ENCODE measurements at places on chromosomes 12 and 14.

GRCh38 chr12:3712209-3712992, 40.5 kb downstream of the CRACR2A start:
- no peak for DNase-seq

- no peak for DNase-seq
Observed at GRCh38 chr12:30836656-30837445, 82.1 kb upstream of the CAPRIN2 start.

DNA sequence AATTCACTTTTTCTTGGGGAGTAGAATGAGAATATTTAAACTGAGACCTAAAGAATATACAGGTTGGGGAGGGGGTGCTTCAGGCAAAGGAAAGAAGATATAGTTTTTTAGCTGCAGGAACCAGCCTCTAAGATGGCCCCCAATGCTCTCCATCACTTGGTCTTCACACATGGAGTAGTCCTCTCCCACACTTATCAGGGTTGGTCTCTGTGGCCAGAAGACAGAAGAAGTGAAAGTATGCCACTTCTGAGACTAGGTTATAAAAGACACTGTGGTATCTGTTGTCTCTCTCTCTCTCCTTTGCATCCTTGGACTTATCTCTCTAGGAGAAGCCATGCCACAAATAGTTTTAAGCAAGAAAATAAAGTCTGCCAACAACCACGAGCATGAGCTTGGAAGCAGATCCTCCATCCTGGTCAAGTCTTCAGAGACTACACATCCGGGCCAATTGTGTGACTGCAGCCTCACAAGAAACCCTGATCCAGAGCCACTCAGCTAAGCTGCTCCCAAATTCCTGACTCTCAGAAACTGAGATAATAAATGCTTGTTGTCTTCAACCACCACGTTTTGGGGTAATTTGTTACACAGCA, 18.0 kb downstream of the PUS7L start:
- no peak for DNase-seq

- peak; percentile 69 for DNase-seq
Observed at GRCh38 chr14:21525571-21525961, 580 bp downstream of the SALL2 start.

- no peak for DNase-seq
Observed at GRCh38 chr14:98069712-98070171, 1202.3 kb downstream of the BCL11B start.

DNA sequence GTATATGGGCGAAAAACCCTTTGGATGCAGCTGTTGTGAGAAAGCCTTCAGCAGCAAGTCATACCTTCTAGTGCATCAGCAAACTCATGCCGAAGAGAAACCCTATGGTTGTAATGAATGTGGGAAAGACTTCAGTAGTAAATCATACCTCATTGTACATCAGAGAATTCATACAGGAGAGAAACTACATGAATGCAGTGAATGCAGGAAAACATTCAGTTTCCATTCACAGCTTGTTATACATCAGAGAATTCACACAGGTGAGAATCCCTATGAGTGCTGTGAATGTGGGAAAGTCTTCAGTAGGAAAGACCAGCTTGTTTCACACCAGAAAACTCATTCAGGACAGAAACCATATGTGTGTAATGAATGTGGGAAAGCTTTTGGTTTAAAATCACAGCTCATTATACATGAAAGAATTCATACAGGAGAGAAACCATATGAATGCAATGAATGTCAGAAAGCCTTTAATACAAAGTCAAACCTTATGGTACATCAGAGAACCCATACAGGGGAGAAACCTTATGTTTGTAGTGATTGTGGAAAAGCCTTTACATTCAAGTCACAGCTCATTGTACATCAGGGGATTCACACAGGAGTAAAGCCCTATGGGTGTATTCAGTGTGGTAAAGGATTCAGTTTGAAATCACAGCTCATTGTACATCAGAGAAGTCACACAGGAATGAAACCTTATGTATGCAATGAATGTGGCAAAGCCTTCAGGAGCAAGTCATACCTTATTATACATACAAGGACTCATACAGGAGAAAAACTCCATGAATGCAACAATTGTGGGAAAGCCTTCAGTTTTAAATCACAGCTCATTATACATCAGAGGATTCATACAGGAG, 21.4 kb downstream of the ZNF268 start:
- DNase-seq = no peak
